ENCODE measurements at places on chromosomes 2 and 18. TPM values are rescaled to one million over a fixed set of nuclear protein-coding genes. Genes with fewer than 3 reads are reported as not detected.

GTF2A1L gene
- total RNA-seq = not detected

KCTD1 gene
- 5.0 TPM for total RNA-seq

ANKRD30B gene
- total RNA-seq = not detected

RUFY4 gene
- total RNA-seq = 1.8 TPM

ILKAP gene
- total RNA-seq = 74.4 TPM

ATG16L1 gene
- total RNA-seq = 36.7 TPM

KIF1A gene
- 0.47 TPM for total RNA-seq

ALPG gene
- not detected for total RNA-seq

ATP6V1C2 gene
- total RNA-seq = not detected

OTOF gene
- total RNA-seq = 7.2 TPM

RGPD3 gene
- 0.21 TPM for total RNA-seq

COLEC11 gene
- total RNA-seq = 0.47 TPM

ZAP70 gene
- 240 TPM for total RNA-seq

DSG4 gene
- total RNA-seq = not detected

MC2R gene
- total RNA-seq = not detected

ASXL3 gene
- not detected for total RNA-seq

GPR155 gene
- 3.1 TPM for total RNA-seq
